SW 1271 (cell line): ENCODE measurements at places on chromosomes 7 and 10.
A peak's percentile ranks its signal among the peaks of the same experiment; 100 is the strongest.

DNA sequence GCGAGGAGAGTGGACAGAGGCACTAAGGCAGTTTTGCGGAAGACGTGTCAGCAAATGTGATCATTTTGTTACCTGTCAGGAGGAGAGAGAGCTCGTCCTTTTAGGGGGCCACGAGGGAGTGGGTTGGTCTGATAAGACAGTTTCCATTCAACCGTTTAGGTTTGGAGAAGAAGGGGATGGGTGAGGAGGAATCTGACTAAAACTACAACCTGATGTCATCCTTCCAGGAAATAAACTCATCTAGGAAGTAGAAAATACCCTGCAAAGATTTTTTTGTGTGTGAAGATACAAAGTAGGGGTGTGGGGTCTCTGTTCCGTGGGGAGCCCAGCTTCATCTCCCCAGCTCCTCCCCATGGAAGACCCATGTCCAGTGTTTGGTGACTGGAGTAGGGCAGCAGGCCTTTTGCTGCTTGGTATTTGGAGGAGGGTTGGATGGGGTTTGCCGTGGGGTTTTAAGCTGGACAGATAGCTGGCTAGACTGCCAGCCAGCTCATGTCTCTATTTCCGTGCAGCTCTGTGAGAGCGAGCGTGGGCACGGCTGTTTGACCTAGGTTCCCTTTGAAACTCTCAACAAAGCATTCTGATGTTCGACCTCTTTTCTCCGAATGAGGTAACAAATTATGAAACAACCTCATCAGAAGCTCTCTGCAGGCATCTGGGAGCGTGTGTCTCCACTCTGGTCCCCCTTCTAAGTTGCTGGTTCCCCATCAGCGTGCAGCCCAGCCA, 136.0 kb upstream of the TCF7L2 start:
- no peak for DNase-seq

DNA sequence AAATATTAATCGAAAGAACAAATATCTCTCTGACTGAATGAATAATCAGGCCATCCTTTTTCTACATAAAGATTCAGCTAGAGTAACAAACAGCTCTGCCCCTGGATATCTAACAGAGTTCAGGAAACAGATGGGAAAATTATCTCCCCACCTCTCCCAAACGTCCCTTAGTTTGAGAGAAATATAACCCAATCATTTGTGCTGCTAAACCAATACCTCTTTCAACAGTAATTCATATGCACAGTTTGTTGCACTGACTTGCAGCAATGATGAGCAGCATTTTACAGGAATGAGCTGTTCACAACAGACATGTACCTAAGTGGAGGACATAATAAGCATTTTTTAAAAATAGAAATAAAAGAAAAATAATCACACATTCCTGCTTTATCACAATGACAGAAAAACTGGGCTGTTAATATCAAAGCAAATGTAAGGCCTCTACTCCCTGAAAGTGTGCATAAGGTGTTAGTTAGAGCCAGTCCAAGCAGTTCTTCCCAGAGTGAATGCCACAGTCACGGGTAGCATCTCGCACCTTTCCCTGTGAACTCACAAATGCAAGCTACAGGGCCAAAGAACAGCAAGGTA, 2.3 kb downstream of the CREB3L2 start:
- no peak for DNase-seq

DNA sequence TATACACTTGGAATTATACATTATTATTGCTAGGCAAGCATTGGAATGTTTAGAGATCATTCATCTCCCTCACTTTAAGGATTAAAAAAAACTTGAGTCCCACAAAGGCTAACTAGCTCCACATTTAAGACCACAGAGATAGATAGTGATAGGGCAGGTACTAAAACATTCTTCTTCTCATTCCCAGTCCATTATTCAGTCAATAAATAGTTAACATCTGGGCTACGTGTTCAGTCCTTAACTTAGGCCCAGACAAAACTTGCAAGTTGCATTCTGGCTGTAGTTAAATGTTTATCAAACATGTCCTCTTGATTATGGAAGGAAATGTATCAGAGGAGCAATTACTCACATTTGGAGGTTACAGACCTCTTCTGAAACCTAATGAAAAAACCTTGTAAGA, 2.4 kb downstream of the GNG11 start:
- DNase-seq, result no peak

DNA sequence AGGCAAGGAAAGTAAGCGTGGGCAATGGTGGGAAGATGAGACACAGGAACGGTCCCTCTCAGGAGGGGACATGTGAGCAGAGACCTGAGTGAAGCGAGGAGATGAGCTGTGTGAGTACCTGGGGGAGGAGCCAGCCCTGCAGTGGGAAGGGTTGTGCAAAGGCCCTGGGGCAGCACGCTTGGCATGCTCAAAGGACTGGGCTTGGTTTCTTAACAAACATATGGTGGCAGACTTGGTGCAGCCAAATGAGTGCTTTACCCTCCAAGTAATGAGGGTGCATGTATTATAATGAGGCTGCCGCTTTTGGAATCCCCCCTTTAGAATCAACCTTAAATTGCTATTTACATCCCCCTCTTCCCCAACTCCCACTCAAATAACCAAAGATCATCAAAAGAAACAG, 152.7 kb upstream of the FRMD4A start:
- DNase-seq, result no peak

DNA sequence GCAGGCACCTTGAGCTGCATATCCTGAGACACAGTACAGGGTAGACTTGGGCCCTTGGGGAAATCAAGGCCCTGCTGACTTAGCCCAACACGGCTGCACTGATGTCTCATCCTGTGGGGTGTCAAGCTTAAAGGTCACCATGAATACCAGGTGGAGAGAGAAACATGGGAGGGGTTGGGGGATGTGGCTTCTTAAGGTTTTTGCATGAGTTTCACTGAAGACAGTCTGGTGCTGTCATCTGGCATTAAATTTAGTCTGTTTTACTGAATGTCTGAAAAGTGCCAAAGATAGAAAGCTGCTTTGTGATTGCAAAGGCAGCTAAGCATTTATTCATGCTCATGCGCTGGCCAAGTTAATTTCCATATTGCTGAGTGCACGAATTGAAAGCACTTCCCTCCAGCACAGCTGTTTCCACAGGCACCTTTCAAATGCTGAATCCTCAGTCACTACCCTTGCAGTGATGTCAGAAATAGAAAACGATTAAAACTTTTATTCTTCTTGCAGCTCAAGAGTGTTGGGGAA, 102.1 kb downstream of the OSBPL3 start:
- DNase-seq, result no peak

GRCh38 chr7:24059775-24060174, 224.2 kb upstream of the NPY start:
- no peak for DNase-seq

GRCh38 chr7:74029991-74030415, 2.0 kb downstream of the ELN start:
- DNase-seq, result no peak

- no peak for DNase-seq
These were observed 50.4 kb upstream of the NKX6-2 start for GRCh38 chr10:132836248-132836831.

GRCh38 chr7:38424750-38425463, 151.5 kb upstream of the TARP start:
- DNase-seq, result peak; percentile 2

GRCh38 chr7:935874-936385, 18.6 kb downstream of the ADAP1 start:
- no peak for DNase-seq

DNA sequence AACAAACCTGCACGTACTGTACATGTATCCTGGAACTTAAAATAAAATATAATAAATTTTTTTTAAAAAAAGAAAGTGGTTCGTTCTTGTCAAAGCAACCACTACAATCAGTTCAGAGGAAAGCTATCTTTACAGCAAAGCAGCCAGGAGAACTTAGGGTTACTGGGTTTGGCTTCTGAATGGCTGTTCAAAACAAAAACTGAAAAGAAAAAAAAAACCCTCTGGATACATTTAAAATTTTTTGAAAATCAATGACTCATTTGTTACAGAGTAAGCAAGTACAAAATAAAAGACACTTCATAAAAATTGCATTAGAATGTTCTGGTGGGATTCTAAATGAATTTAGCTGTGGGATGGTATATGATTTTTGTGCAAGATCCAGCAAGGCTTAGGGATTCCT, 28.6 kb upstream of the ADD3 start:
- no peak for DNase-seq

- no peak for DNase-seq
These were observed 33.7 kb downstream of the CFAP58 start for GRCh38 chr10:104387130-104387888.

DNA sequence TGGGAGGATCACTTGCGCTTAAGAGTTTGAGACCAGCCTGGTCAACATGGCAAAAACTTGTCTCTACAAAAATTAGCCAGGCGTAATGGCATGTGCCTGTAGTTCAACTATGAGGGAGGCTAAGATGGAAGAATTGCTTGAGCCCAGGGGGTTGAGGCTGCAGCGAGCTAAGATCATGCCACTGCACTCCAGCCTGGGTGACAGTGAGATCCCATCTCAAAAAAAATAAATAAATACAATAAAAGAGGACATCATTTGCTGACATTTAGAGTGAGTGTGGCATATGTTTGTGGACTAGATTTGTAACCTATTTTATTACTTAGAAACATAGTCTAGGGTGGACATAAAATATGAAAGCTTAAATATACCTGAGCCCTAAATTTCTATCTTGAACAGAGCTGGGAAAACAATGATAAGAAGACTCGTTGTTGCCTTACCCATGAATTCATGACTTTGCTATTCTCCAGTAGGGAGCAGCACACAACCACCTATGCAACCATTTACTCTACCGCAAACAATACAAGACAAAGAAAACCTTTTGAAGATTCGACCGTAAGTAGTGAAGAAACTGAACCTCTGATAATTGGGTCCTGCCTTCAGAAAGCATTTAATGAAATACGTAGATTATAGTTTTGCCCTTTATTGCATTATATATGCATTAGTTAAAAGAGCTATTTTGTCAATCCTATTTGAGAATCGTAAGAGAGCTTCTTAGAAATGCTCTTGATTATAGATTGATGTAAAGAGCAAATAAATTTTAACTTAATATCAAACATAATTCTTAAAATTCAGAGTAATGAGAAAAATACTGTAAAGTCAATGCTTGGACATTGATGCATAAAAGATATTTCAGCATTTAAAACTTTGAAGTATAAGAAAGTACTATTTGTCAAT, 83.5 kb downstream of the GNAT3 start:
- DNase-seq, result peak; percentile 53

DNA sequence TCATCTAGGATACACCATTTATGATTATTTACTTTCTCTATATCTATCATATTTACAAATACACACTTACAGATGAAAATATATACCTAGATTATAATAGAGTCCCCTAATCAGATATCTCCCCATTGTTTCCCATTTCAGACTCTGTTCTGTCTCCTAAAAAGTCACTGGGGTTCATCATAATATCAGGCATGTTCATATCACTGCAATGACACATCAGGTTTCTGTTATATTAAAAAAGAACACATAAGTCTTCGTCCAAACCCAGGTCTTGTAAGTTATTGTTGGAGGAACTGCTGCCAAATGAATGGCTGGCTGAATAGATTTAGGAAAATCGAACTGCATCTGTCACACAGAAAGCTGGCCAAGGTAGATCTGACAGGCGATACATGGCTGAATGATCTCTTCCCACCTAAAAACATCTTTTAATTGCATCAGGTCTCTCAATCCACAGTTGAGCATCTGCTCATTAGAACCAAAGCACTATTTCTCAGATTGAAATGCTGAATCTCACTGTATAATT, 178.7 kb downstream of the CACNA2D1 start:
- no peak for DNase-seq

DNA sequence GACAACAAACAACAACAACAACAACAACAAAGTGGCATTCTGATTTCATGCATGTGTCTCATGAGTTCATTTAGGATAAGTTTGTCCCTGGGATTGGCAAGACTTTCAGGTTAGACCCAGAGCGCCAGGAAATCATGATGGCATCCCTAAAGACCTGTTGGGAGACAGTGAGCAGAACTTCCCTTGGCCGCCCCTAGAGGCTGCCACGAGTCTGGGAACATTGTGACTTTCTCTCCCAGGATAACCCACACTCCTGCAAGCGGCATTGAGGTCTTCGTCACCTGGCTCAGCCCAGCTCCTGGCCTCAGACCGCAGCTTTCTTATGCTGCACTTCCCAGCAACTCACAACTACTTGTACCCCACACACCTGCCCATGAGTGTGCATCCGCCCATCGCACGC, 80.5 kb upstream of the RNF32 start:
- no peak for DNase-seq

DNA sequence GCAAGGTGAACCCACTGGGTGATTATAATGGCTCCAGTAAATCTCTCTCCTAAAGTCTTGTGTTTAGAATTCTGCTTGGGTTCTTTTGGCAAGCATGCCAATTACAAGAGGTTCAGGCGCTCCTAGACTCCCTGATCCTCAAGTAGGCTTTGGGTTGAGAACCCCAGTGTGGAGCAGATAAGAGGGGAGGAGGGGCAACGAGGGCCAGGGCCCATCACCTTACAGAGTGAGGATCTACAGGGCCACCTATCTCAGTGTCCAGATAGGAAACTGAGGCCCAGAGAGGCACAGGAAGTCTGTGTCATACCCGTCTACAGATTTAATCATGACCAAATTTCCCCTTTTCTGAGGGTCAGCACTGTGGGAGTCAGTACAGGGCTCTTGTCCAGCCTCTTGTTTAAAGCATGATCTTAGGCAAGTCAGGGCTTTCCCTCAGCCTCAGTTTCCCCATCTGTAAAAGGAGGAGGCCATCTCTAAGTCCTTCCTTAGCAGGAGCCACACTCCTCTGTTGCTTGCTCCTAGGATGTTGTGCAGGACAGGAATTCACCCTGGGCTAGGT, 4.4 kb downstream of the TACR2 start:
- DNase-seq, result no peak

DNA sequence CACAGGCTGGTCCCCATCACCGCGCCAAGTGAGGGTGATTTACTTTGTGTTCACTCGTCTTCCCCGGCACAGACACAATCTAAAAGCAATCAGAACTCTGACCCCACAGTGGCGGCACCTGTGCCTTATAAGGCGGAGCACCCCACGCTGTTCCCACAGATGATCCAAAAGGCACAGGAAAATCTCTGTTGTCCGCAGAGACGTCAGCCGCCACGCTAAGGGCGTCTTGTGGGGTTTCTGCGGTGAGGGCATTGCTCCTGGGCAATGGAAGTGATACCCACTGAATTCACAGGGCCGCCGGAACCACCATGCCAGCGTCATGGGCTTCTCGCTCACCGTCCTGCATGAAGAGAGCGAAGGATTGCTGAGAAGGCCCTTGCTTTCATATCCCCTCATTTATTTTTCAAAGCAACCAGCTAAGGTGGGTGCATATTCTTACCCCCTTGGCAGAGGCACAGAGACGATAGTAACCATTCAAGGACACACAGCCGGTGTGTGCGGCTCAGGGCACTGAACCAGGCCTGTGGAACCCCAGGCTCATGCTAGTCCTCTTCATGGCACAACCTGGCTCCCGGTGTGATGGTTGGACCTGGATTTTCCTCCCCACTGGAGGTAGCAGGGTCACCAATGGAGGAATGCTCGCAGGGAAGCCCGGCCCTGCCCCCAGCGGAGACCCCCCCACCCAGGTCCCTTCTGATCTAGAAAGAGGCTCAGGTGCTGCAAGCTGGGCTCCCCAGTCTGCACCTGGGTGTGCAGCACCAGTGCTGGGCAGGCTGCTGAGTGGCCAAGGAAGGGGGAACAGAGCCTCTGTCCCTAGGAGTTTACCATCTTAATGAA, 279.0 kb downstream of the TCERG1L start:
- no peak for DNase-seq

GRCh38 chr7:43954524-43955228, 28.4 kb downstream of the UBE2D4 start:
- DNase-seq, result peak; percentile 35

GRCh38 chr7:1931256-1931950, 261.3 kb downstream of the ELFN1 start:
- DNase-seq, result no peak

GRCh38 chr7:135368416-135369186, 135.0 kb downstream of the STRA8 start:
- no peak for DNase-seq

GRCh38 chr7:132343199-132343598, 233.1 kb downstream of the PLXNA4 start:
- no peak for DNase-seq
